ENCODE measurements at places on chromosomes 12 and 14. TPM values are rescaled to one million over a fixed set of nuclear protein-coding genes. Genes with fewer than 3 reads are reported as not detected.

Gene EGLN3
- total RNA-seq: 18.0 TPM

Gene GZMB
- not detected for total RNA-seq

Gene COX8C
- total RNA-seq: not detected

Gene KLHL33
- total RNA-seq: not detected

Gene LRIG3
- total RNA-seq: 57.9 TPM

Gene FKBP11
- total RNA-seq: 12.8 TPM

Gene KERA
- not detected for total RNA-seq

Gene STYX
- total RNA-seq: 15.8 TPM

Gene NRXN3
- 0.63 TPM for total RNA-seq

Gene ISM2
- total RNA-seq: 0.14 TPM

Gene ATP6V1D
- 93.7 TPM for total RNA-seq

Gene AMHR2
- not detected for total RNA-seq

Gene ABHD12B
- not detected for total RNA-seq

Gene BBOF1
- 2.7 TPM for total RNA-seq

Gene TOMM20L
- total RNA-seq: not detected

Gene TMCC3
- total RNA-seq: 7.6 TPM

Gene DNAH10
- 0.07 TPM for total RNA-seq

Gene CLMN
- 4.1 TPM for total RNA-seq

Gene DBX2
- total RNA-seq: not detected

Gene CLEC9A
- not detected for total RNA-seq

Gene ZNF84
- 8.5 TPM for total RNA-seq

Gene GLTP
- 395 TPM for total RNA-seq

Gene ITGB7
- 5.2 TPM for total RNA-seq

All from airway epithelial cell (primary cell).